ENCODE measurements at places on chromosomes 1 and 21.

DNA sequence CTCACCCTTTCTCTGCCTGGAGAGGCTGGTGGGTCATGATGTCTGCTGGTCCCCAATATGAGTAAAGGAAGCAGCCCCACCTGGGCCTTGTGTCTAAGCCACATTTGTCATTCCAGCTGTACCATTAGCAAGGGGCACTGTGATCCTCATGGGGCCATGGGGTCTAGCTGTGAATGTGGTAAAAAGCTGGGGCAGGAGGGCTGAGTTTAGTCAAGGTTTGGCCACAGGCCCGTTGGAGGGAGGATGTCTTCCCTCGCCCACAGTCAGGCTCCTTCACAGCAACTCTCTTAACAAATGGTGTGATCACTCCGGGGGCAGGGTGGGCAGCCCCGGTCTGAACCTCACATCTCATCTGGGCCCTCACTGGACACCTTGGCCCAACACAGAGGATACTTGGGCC, 115.4 kb downstream of the DMRTB1 start:
- no peak for DNase-seq

DNA sequence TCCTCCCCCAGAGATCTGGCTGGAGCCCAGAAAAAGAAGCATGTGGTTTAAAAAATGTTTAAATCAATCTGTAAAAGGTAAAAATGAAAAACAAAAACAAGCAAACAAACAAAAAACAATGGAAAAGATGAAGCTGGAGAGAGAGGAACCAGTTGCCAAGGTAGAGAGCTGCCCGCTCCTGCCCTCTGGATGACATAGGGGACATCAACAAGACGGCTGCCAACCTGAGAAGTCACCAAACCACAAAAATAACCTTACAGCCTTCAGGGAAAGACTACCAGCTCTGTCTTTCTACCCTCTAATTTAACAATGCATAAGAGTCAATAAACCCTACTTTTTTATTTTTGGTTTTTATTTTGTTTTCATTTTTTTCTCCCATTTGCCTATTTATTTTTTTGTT, 8.5 kb upstream of the IPO9 start:
- no peak for DNase-seq

DNA sequence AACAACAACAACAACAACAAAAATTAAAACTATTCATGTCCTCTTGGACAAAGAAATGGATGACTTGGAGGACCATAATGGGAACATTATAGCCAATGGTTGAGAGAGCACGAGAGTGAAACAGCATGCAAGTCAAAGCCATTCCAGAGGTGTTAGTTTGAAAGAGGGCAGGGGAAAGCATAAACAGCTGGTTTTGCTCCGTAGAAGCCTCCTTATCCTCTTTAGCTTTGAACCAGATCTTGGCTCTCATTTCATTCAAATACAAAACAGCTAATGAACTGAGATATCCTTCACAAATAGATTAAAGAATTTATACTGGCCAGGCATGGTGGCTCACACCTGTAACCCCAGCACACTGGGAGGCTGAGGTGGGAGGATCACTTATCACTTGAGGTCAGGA, 8.7 kb upstream of the SMG7 start:
- DNase-seq, result no peak

DNA sequence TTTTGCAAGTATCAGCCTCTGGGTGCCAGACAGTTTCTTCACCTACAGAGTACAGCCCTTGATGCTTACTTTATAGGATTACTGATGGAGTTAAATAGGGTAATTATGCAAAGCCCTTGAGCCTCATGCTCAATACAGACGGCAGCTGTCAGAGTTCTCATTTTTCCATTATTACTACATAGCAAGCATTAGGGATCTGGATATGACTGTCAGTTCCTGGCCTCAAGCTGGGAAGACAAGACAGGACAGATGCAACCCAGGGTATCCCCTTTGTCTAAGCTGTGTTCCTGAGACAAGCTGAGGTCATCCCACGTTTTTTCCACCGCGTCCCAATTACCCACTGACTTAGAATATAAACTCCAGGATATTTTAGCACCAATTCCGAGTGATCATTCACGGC, 94.4 kb downstream of the SLC35F3 start:
- no peak for DNase-seq

DNA sequence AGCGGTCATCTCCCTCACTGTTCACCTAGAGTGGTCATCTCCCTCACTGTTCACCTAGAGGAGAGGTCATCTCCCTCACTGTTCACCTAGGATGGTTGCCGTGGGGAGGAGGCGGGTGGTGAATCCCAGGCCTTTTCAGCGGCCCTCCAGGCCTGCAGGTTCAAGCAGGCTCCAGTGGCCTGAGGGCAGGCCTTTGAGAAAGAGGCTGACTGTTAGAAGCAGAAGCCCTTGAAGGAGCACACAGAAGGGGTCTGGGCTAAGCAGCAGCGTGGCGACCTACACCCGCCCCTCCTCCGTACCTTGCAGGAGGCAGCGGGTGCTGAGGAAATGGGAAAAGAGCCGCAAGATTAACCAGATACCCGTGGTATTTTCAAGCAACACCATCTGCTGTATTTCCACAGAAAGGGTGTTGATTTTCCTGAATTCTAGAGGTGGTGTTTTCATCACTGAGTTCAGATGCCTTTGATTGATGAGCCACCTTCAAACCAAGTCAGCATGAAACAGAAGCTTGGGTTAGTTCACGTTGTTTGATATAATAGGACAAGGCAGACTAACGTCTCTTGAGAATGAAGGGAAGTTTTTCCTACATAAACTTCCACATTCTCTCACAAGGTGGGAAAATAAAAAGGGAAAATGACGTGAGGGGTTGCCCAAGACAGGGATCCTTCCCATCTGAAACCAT, 289.5 kb downstream of the KIF26B start:
- DNase-seq, result no peak

- DNase-seq, result no peak
Observed at GRCh38 chr1:27569506-27570291, 34.2 kb downstream of the AHDC1 start.

- no peak for DNase-seq
Observed at GRCh38 chr1:229383961-229384360, 41.1 kb upstream of the CCSAP start.

- no peak for DNase-seq
Observed at GRCh38 chr1:47180603-47181094, 9.2 kb downstream of the PDZK1IP1 start.

- no peak for DNase-seq
Observed at GRCh38 chr1:203929741-203930309, 68.4 kb downstream of the SNRPE start.

DNA sequence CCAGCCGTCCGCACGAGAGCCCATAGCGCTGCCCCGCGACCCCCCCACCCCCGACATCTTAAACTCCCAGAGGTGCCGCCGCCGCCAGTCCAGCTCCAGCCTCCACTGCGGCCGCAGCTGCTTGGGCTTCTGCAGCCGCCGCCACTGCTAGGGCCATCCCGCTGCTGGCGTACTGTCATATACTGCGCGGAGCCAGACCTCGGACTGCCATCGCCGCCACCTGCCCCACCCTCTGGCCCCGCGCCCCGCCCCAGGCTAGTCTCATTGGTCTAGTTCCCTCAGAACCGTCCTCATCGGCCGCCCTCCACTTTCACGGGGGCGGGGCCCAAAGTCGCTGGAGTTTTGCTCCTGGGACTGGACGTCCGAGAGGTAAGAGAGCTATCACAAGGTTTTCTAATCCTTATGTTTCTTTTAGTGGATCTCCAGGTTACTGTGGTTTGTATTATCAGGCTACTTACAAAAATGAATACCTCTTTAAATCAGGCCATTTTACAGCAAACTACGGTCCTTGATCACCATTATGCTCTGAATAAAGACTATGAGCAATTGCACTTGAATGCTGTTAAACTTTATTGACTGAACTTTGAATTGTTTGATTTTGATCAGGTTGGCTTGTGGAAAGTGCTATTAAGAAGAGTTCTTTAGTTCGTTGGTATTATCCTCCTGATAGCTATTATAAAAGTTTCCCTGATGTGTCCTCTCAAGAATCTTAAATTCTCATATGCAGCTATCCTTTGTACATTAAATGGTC, 2.8 kb upstream of the CD1D start:
- DNase-seq, result no peak

- DNase-seq, result no peak
Observed at GRCh38 chr1:8460132-8460544, 142.2 kb downstream of the SLC45A1 start.

DNA sequence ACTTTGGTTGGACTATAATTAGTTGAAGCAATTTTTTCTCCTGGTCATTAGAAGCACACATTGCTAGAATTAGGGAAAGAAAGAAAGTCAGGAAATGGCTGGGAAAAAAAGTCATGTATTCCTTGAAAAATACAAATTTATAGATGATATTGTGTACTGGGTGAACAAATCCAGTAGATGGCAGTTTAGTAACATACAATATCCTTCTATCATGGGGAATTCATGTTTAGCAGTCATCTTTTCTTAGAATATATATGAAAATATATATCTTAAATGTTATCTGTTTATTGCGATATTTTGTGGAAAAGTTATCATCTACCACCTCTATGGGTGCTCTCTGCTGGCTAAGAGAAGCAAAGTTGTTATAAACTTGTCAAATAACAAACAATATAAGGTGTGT, 13.1 kb upstream of the ZRANB2 start:
- DNase-seq, result no peak

DNA sequence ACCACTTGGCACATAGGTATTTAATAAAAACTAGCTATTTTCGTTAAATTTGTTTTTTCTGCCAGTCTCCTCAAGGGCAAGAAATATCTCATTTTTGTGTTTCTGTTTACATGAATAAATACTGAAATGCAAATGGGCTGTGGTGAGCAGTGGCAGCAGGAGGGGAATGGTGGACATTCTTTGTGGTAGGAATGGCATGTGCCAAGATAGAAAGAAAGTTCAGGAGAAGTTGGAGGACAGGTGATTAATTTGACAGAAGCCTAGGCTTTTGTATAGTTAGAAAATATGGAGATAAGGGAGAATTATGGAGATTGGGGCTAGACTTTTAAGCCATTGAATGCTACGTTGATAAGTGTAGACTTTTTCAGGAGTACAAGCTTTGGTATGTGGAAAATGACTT, 8.6 kb downstream of the RAP1A start:
- DNase-seq, result no peak

DNA sequence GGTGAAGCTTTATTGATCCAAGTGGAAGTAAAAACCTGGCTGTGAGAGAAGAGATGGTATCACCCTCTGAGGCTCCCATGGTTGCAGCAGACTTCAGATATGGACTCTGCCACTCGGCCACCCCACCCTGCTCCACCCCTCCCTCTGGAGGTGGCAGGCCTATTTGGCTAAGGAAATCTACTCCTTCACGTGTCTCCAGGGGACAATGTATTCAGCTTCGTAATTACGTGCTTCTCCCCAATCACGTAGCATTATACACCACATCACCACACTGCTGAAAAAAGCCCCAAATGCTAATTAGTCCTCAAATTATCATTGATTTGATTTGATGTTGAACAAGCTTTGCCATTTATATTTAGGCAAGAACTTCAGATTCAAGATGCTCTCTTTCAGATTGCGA, 220.7 kb downstream of the OMA1 start:
- no peak for DNase-seq

- no peak for DNase-seq
Observed at GRCh38 chr1:76330991-76331603, 256.6 kb downstream of the ST6GALNAC3 start.

DNA sequence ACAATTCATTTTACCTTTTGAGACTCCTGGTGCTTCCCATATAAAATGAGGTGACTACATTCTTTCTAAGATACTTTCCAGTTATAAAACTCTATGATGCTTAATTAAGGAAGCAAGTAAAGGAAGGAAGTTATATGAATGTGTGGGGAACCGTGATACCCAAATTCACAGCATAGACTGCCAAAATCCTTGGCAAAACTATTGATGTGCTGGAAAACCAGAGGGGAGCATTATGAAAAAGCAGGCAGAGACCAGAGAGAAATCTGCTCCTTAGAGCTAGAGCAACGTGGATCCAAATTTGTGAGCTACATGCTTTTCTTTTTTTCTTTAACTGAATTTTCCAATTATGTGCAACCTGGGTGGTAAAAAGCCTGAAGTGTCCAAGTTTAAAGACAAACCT, 201.4 kb upstream of the USP25 start:
- DNase-seq, result no peak

- DNase-seq, result peak; percentile 54
Observed at GRCh38 chr1:7940745-7941436, at the start of gene TNFRSF9. Gene TNFRSF9 (minus strand): TSS chr1:7940839. CDS start chr1:7939994, 845 bp downstream.

DNA sequence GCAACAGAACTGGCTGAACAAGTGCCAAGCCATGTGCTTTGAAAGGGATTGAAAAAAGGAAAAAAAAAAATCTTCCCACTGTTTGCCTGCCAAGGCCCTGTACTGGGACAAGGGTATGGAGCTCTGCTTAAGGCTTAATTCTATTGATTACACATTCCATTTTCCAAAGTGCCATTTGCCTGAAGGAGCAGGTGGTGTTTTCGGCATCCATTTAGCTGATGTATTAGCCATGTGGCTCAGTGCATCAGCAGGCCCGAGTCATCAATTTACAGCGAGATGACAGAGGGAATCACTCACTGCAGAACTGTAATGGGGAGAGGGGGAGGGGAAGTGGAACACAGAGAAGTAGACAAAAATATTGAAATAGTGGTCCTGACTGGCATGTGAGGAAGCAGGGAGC, 144.2 kb upstream of the BEND5 start:
- no peak for DNase-seq

Data from stimulated activated CD4-positive, alpha-beta T cell treated with anti-CD3 and anti-CD28 coated beads, Interleukin-1b, Interleukin-23, amount 100 ng/mL, for 24 hours (primary cell).